ENCODE measurements at places on chromosomes 7 and 10.

DNA sequence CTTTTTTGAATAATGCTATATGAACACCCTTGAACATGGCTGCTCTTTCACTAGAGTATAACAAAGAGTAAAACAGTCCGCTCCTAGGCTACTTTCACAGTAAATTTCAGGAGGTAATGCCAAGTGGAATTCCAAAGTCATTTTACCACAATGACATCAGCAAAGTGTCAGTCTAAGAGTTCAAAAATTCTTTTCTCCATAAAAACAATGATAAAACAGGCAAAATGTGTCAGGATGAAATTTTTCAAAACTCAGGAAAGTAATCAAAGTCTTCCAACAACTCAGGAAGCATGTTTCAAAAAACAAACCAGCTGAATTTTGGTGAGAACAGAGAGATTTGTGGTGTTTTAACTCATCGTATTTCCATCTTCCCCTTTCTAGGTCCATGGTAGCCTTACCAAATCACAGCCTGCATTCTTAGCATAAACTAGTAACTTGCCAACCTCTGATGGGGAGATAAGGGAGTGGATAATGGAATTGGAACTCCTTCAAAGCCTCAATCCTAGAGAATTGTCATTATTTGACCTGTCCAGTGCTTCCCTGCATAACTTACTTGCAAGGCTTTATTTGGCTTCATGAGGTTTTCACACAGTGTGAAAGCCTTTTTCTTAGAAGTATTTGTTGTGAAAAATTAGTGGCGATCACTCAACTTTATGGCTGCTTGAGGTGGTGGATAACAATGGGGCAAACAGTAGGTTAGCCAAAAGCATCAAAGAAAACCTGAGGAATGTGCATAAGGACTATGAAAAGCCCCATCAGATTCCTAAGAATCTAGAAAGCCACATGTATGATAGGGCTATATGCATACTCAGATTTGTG lies 302.7 kb downstream of the HDAC9 start:
- no peak for DNase-seq

GRCh38 chr10:79982861-79983260 lies 34.0 kb upstream of the SFTPD start:
- DNase-seq: no peak

- DNase-seq: no peak
These were observed 7.8 kb downstream of the TLX1 start for GRCh38 chr10:101138788-101139420.

GRCh38 chr7:8719102-8719501 lies 285.7 kb downstream of the NXPH1 start:
- no peak for DNase-seq

DNA sequence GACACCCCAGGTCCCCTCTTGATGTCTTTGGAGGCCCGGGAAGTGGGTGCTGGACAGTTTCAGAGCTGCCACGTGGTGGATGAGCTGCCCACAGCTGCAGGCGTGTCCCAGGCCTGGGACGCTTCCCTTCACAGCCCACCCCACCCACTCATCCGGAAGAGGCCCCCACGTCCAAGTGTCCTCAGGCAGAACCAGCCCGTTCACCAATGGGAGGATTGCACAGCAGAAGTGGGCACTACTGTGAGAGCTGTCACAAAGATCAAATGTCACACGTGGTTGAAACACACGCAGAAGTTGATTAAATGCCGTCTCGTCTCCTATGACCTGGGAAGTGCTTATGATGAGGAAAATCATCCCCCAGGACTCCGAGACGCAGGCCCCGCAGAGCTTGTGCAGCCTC lies 52.9 kb downstream of the STK32C start:
- no peak for DNase-seq

DNA sequence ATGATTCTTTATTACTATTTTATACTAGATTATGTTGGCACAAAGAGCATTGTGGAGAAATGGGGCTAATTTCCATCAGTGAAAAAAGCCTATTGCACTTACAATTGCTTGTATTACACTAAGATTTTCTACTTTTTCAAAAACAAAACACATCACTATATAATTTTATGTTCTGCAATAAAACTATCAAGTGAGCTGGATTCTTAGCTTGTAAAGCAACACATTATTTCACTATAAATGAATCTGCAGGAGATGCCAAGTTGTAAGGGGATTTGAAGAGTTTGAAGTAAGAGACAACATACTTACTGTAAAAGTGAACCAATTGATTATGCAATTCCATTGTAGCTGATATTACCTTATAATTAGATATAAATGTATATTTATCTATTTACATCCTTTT lies 333.3 kb upstream of the SEMA3D start:
- no peak for DNase-seq

DNA sequence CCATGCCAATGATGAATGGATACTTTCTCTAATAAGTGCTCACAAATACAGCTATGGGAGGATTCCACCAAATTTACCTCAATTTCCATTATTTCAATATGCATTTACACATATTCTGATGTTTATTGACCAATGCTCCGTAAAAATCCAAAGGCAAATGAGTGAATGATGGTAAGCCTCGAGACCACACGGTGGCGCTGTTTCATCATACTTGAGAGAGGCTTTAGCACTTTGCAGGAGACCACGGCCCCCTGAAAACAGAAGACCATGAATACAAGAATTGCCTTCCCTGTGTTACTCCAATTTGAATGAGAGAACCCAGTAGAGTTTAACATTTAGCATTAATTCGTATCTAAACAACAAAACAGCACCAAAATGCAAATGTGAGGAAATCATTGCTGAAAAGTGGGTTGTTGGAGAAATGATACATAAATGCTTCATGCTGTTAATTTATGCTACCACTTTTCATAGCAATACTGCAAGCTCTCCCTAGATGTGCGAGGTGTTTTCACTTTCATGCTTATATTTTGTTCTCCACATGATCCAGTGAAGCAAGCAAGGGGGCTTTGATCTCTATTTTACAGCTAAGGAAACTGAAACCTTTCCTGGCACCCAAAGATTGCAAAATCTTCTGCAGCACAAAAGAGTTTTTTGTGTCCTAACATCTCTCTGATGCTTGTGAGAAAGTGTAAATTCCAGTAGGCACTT lies 35.4 kb downstream of the TRIL start:
- peak; percentile 78 for DNase-seq

- no peak for DNase-seq
These were observed 69.4 kb downstream of the TBXAS1 start for GRCh38 chr7:139898483-139898882.

- peak; percentile 83 for DNase-seq
These were observed at the start of gene ST7 for GRCh38 chr7:116953372-116953905. TSS of gene ST7 (plus strand) at chr7:116953501. CDS start at chr7:116953541, 40 bp downstream.

- no peak for DNase-seq
These were observed 128.9 kb upstream of the NANOS1 start for GRCh38 chr10:118900617-118901016.

DNA sequence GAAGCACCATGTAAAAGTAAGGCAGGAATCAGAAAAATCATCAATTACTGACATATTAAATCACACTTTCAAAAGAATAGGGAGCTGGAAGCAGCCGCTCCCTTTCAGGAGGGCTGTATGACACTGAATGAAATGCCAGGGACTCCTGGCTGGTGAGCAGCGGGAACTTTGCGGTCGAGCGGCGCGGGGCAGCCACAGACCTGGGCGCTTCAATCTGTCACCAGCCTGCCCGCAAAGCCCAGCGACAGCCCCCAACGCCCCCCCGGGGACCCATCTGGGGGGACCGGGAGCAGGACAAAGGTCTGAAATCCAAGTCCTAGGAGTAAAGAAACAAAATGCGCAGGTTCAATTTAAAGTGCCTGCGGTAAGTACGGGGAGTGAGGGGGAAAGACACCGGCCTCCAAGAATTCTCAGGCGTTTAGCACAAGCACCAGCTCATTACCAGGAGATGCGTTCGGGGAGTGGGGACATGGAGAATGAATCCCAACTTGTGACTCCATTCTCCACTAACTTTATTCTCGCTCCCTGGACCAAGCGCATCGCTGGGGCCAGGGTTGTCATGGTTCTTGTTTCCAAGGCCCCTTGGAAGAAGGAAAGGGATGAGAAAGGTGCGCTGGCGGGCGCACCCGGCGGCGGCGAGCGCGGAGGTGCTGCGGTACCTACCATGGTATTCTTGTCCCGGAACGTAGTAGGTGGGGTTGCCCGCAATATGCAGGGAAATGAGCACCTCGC lies 824 bp downstream of the RELN start:
- no peak for DNase-seq

- DNase-seq: no peak
These were observed 63.5 kb downstream of the UBE2H start for GRCh38 chr7:129889133-129889844.

DNA sequence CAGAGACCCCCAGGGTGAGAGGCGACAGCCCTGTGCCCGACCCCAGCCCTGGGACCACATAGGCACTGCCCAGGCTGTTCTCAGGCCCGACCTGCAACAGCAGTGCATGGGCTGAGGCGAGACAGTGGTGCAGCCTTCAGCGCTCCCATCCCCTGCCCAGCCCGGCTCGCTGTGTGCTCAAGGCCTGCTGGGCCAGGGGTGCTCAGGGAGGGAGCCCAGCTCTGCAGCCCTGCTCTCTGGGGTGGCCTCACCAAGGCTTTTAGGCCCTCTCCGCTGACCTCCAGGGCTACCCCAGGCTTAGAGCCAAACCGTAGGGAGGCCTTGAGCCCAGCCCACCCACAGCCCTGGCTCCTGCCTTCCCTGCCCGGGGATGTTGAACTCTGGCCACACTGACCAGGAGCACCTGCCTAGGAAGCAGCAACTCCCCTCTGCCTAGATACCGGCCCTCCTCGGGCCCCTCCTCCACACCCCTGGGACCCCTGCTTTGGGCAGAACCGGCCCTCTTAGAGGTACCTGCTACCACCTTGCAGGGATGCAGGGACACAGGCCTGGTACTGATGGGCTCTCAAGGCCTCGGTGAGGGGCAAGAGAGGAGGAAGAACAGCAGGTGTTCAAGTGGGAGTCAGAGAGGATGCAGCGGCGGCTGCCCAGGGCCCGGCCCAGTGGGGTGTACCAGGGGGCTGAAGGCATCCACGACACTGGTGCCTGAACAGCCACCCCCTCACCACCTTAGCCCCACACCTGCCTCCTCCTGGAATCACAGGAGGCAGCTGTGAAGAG lies 231.5 kb downstream of the ELFN1 start:
- no peak for DNase-seq

DNA sequence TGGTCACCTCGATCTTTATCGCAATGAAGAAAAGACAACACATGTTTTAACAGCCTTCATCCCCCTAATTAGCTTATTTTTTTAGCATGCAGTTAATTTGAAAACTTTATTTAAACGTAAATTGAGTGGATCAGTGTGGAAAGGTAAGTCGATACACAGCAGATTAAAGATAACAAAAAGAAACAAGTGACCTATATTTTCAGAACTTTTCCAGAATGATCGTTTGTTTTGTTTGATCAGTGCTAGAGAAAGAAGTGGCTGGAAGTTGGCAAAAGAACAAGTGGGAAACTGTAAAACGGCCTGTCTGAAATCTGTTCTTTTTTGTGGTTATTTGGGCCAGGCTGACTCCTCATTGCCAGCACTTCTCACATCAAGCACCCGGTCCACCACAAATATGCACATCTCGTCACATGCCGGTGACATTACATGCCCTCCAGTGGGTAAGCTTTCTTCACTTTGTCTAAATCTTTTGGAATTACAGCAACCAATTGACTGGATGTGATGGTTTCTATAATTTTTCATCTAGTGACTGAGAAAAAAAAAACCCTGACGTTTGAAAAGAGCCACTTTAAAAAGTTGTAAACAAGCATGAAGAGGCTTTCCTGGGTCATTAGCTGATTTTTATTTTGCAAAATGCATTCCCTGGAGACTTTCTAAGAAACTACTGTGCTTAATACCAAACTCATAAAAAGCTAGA lies 33.2 kb downstream of the C7orf33 start:
- no peak for DNase-seq

- DNase-seq: peak; percentile 43
These were observed 210.5 kb downstream of the ETV1 start for GRCh38 chr7:13778967-13779366.

- no peak for DNase-seq
These were observed 49.0 kb downstream of the SCIN start for GRCh38 chr7:12619461-12620069.

- no peak for DNase-seq
These were observed 9.3 kb downstream of the TBL2 start for GRCh38 chr7:73569042-73569608.

DNA sequence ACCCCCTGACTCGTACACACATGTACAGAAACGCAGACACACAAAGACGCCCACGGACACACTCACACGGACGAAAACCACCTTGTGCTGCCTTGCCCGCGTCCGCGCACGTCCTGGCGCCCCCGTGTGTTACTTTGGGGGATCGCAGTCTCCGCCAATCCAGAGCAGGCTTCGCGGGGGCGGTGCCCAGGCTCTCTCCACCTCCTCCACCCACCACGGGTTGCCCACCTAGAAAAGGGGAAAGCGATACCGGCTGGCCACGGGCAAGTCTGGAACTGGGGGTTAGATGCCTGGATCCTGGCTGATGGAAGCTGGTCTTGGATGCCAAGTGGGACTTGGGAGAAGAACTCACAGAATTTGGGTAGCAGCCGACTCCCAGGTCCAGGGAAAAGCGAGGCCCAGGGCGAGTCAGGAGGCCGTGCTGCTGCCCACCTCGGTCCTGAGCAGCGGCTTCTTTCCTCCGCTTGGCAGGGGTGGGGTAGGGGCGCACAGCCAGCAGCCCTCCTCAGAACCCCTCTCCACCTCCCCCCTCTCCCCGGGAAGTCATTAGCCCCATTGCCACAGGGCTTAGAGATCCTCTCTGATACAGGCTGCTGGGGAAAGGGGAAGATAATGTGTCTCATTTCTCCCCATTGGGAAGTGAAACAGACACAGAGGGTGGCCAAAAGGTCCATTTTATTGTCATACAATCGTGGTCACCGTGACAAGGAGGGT lies 4.6 kb upstream of the VGF start:
- DNase-seq: peak; percentile 90

GRCh38 chr10:121974019-121974534 lies 940 bp downstream of the NSMCE4A start:
- DNase-seq: no peak

DNA sequence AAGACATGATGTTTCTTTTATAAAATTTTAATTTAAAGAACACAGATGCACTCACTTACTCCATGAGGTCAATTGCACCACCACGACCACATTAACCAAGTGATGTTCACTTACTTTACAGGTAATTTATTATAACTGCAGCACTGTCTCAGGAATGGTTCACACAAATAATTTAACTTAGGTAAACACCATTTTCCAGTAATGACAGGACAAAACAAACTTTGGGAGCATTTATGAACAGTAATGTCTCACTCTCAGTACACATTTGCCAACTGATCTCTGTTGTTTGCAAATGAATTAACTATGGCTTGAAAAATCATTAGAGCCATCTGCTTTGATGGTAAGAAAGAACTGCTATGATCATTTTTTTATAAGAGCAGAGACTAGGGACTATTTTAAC lies 150.4 kb downstream of the ETV1 start:
- no peak for DNase-seq

- no peak for DNase-seq
These were observed 47.1 kb downstream of the HIBADH start for GRCh38 chr7:27615420-27616185.

Data from activated CD4-positive, alpha-beta T cell treated with anti-CD3 and anti-CD28 coated beads for 36 hours (primary cell).